Activated CD8-positive, alpha-beta T cell treated with anti-CD3 and anti-CD28 coated beads for 36 hours (primary cell): ENCODE measurements at places on chromosomes 6 and 20. TPM values are rescaled to one million over a fixed set of nuclear protein-coding genes. Genes with fewer than 3 reads are reported as not detected.

DNA sequence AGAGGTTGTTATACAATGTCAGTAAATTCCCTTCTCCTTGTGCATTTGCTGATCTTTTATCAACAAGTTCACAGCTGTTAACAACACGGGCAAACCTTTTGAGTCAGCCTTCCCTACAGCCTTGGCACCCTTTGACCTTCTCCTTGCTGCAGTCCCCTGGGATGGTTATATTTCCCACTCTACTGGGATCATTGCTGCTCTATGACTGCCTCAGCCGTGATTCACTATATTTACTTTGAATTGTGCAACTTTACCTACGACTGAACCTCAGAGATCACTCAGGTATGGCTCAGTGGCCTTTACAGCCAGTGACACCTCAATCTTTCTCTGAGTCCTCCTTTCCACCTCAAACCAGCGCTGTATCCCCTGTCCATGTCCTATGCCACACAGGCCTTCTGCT, 1293.3 kb downstream of the EPHA7 start:
- no peaks in the 10 kb centered on the region for H3K36me3 ChIP-seq
- H3K27ac ChIP-seq = no peak overlapping the region
- no peaks in the 10 kb centered on the region for H3K27me3 ChIP-seq
- DNase-seq = no peak

DNA sequence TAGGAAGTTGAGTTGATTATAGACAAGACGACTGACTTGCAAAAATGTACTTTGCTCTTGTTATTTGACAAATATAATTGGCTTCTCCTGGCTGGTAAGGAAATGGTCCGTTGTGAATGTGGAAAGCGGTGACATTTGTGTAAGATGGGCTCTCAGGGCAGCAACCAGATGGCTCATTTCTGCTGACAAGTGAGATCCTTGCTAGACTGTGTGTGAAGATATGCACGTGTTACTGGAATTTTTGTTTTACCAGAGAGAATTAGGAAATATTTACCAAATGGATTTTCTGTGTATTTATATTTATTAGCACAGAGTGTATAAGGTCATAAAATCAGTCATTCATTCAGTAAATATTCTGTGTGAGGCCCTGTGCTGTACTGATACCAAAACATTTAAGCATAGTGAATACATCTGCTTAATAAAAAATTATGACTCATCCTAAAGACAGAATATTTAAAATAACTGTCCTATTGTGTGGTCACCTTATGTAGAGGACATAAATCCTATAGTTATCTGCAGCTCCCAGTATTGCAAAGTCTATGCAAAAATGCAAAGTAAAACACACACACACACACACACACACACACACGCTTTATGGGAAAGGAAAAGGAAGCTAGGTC, 109.9 kb upstream of the ASF1A start:
- no peak for DNase-seq
- no peak overlapping the region for H3K27ac ChIP-seq
- no peaks in the 10 kb centered on the region for H3K27me3 ChIP-seq
- H3K4me3 ChIP-seq = no peak overlapping the region
- peaks cover 14% of the 10 kb centered on the region for H3K4me1 ChIP-seq

- no peak for DNase-seq
- no peak overlapping the region for H3K27ac ChIP-seq
- H3K4me1 ChIP-seq = peaks cover 17% of the 10 kb centered on the region
- H3K36me3 ChIP-seq = no peaks in the 10 kb centered on the region
These were observed 9.7 kb upstream of the ZSCAN9 start for GRCh38 chr6:28215425-28215824.

GRCh38 chr20:62370115-62370806, 3.1 kb upstream of the LAMA5 start:
- H3K4me1 ChIP-seq = peaks cover 5% of the 10 kb centered on the region
- peak; percentile 87 for DNase-seq
- peaks cover 22% of the 10 kb centered on the region for H3K27me3 ChIP-seq
- H3K27ac ChIP-seq = no peak overlapping the region

The EBF4 gene
- 1.2 TPM for total RNA-seq
